ENCODE measurements at places on chromosomes 5 and 9.

GRCh38 chr5:151383011-151383410 is 35.7 kb upstream of the SLC36A2 start:
- no peak for DNase-seq

DNA sequence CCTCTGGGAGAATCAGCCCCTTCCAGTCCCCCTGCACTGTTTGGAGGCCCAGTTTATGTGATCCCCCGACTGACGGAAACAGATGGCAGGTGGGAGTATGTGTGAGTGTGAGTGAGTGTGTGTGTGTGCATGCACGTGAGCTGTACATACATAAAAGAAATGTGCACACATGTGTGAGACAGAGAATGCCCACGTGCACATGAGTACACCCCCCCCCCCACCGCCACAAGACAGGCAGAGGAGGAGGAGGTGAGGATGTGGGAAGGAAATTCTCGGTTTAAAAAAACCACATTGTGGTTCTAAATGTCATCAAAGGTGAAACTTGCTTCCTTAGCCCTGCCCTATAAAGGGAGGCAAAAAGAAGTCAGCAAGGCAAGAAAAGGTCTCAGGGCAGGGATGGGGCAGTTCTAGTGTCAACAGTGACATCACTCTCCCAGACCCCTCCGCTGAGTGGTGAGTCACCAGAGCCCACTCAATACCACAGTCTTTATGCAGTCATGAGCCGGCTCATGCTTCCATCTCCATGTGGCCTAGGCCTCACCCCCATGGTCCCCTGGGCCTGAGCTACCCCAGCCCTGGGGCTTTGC is 79.2 kb upstream of the HSPA9 start:
- no peak for DNase-seq

GRCh38 chr9:83501565-83501964 is 36.6 kb downstream of the FRMD3 start:
- no peak for DNase-seq

GRCh38 chr9:130040984-130041647 is 1.9 kb downstream of the FNBP1 start:
- DNase-seq, result no peak

All from SW 1271 (cell line).